ENCODE measurements at places on chromosomes 4 and X.
A peak's percentile ranks its signal among the peaks of the same experiment; 100 is the strongest.

- DNase-seq, result no peak
These were observed 1.2 kb downstream of the CYBB start for GRCh38 chrX:37781081-37781480.

DNA sequence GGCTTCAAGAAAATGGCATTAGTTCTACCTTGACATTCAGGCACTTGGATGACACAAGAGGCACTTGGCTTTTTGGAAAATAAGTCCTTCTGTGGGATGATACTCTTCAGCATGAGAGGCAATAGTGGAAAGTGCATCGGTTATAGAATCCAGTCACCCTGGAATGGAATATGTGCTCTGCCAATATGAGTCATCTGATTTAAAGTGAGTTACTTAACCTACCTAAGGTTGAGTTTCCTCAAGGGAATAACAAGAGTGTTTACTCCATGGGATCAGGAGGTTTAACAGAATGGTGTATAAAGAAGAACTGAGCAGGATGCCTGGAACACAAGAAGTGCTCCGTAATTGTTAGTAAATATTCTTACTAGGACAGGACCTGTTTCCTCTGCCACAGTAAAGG lies 10.7 kb downstream of the SLC39A8 start:
- DNase-seq, result no peak

GRCh38 chrX:154304846-154305245 lies 9.3 kb downstream of the TKTL1 start:
- peak; percentile 60 for DNase-seq

DNA sequence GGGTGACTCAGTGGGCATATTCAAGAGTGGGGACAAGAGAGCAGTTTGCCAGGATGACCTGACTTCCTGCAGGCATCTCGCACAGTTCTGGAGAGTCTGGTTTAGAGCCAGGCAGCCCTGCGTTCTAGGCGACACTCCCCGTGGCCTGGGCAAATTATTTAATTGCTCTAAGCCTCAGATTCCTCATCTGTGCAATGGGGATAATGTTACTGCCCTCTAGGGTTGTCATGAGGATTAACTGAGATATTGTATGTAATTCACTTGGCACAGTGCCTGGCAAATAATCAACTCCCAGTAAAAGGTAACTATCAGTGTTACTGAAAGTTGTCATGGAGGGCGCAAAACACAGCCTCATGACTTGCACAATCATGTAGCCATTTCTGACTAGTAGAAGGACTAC lies 48.8 kb upstream of the PITX2 start:
- no peak for DNase-seq

DNA sequence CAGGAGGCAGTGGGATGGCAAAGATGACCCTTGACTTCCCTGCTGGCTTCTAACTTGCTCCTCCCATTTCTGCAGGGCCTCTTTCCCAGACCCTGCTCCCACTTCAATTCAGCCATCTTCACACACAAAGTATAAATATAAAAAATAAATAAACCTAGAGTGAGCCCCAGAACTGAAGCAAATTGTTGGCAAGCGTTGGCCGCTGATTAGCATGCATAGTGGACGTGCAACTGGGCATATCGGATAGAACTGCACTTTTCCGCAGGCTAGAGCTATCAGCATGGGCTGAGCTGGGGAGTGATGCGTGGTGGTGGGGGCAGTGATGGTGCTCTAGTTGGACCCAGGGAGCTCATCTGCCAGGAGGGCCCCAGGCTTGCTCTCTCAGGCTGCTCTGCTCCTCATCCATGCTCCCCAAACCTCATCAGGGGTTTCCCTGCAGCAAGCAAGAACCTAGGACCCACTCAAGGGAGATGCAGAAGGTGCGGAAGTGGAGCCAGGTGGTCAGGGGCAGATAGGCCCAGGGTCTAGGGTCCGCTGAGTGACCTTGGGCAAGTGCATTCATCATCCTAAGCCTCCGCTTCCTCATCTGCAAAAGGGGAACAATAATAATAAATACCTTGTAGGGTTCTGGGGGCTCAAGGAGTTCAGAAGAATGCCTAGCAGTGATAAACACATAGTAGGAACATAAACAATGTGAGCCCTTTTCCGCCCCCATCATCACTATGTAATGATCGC lies 146.8 kb upstream of the PJA1 start:
- DNase-seq, result no peak

DNA sequence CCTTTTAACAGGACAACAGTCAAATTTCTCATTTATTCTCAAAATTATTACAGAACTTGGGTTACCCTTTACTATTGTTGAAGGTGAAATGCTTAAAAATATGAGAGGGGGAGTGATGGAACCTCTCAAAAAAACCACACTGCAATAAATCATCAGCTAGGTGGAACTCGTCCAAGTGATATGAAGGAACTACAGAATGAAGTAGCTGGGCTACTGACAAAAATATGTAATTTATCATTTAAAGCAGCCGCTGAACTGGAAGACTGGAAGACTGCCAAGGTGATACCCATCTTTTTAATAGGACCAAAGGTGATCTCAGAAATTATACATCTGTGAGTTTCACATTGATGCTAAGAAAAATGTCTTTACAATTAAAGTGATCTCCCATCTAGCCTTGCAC lies 597.7 kb upstream of the TENM3 start:
- DNase-seq, result no peak

GRCh38 chr4:167885872-167886271 lies 206.5 kb upstream of the ANXA10 start:
- no peak for DNase-seq

DNA sequence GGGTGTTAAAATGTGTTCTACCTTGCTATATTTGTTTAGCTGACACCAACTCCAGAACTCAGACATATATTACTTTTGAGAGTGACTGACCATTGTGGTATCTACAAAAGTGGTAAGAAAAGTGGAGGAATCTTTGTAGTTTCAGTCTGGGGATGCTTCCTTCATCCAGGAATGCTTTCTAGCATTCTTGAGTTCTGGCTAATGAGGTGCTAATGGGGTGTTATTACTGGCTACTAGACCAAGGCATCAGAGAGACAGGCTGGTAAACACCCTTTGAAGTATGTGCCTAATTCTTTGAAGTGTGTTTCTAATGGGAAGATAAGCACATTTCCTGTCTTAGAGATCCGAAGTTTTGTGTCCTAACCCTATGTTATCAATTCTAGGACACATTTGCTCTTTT lies 310.4 kb downstream of the SPRY1 start:
- DNase-seq, result peak; percentile 76

DNA sequence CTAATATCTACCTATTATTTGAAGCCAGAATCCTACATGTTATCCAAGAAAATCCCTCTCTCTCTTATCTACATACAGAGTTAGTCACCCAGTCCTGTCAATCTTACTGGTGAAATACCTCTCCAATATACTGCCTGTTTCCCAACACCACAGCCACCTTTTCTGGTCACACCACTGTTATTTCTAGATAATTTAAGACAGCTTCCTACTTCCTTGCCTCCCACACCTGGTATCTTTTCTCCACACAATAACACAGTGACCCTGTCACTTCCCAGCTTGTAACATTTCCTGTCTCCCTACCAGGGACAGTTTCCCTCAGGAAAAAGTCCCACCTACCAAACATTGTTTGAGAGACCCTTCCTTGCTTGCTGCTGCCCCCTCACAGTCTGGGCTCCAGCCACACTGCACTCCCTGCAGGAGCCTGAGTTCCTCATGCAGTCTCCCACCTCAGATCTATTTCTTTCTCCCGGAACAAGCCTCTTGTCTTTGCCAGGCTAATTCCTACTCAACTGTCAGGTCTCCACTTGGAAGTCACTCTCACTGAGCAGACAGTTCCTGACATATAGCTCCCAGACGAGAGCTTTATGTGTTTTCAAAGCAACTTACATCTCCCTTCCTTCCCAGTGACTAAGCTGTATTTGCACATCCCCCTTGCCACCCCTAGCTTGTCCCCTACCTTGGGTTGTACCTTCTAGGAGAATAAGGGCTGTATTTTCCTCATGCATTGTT lies 73.6 kb upstream of the QRFPR start:
- peak; percentile 3 for DNase-seq

- DNase-seq, result no peak
These were observed 4.4 kb downstream of the KLF3 start for GRCh38 chr4:38668203-38668971.

- DNase-seq, result peak; percentile 27
These were observed 118.8 kb downstream of the GABRA2 start for GRCh38 chr4:46270986-46271596.

GRCh38 chr4:53551958-53552357 lies 39.3 kb downstream of the LNX1 start:
- no peak for DNase-seq

DNA sequence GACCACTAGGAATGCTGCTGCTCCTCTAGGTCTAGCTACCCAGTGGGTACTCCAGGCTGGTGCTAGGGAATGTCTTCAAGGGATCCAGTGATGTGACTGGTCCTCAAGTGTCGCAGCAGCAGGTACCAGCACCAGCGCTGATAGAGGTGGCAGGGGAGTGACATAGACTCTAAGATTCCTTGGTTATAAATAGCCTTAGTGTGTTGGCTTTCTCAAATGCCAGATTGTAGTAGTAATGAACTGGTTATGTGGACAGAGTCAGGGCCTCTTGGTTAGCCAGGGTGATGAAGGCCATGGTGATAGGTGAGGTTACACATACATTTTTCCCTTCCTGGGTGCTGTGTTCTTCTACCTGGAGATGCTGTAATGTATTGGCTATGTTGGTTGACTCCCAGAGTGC lies 38.3 kb downstream of the DCLK2 start:
- DNase-seq, result no peak

DNA sequence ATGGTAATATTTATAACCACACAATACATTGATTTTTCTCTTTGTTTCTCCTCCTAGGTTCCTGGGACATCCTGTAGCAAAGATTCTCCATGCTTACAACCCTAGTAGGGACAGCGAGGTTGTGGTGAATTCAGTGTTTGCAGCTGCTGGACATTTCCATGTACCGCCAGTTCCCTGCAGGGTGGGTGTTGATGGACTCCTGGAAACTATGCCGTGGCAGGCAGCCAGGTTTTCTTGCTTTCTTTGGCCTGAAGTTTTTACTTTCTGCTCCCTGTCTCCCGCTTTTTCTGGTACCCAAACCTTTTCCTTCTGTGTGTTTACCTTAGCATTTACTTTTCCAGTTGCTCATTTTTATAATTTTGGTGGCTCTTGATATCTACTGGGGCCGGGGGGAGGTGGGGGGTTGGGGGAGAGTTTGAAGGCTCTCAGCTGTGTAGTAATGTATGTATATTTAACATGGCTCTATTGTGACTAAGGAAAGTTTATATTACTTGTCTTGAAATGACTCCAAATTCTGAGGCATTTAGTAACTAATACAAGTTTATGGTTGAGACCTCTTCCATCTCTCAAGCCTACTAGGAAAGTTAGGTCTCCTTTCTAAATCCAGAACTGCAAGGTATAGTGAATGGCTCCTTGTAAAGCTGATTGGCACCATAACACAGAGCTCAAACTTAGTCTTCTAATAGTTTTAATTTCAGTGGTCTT lies 89.7 kb downstream of the TMEM131L start:
- DNase-seq, result peak; percentile 94
